Large intestine (tissue), 12 donors: ENCODE measurements at places on chromosomes 4 and X.
A peak's percentile ranks its signal among the peaks of the same experiment; 100 is the strongest.

DNA sequence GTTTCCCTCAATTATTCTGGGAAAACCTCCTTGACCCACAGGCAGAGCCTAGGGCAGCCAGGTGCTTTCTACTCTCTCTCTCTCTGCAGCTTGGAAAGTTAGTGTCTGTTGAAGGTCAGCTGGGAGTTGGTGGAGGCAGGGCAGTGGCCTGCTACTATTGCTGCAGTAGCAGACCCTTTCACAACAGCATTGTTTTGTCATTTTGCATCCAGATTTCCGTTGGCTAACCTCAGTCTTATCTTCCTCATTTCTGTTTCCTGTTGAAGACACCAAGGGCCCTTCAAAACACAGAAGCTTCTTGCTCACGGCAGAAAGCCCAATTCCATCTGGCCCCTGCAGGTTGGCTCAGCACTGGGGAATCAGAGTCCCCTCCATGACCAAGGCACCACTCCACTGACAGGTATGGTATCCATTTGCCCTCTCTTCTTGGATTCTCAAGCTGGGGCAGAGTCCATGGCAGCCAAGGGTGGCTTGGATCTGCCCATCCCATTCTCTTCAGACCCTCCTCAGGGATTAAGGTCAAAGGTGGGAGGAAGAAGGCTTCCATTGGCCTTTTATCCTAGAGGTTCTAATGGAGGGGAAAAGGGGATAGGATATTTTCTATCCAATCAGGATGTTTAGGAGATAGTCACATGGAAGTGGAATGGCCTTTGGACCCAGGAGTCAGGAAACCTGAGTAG, 24.6 kb downstream of the VSIG4 start:
- no peaks in the 10 kb centered on the region for H3K36me3 ChIP-seq
- no peak for DNase-seq
- H3K4me1 ChIP-seq = no peaks in the 10 kb centered on the region
- H3K27me3 ChIP-seq = no peaks in the 10 kb centered on the region

- H3K36me3 ChIP-seq = no peaks in the 10 kb centered on the region
- H3K4me3 ChIP-seq = no peak overlapping the region
- DNase-seq = no peak
- no peaks in the 10 kb centered on the region for H3K4me1 ChIP-seq
Observed at GRCh38 chr4:176593943-176594342, 198.8 kb downstream of the VEGFC start.

DNA sequence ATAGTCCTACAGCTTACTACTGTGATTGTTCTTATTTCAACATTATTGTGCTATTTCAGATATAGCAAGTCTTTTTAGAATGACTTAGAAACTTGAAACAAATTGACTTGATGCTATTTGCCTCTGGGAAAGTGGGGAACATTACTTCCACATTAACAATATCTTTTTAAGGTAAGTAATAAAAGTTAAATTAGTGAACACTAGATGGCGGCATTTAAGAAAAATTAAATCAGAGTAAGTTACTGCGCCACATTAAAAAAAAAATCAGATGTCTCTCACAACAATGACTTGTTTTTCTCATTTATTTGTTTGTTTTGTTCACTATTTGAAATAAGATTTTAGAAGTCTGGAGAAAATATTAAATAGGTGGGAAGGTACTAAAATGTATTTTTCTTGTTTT, 1026.9 kb upstream of the SLIT2 start:
- H3K36me3 ChIP-seq = no peaks in the 10 kb centered on the region
- H3K4me3 ChIP-seq = no peak overlapping the region

GRCh38 chr4:7704625-7705024, 235.0 kb downstream of the AFAP1 start:
- DNase-seq = no peak
- H3K4me1 ChIP-seq = no peaks in the 10 kb centered on the region
- H3K27ac ChIP-seq = no peak overlapping the region
- no peaks in the 10 kb centered on the region for H3K27me3 ChIP-seq
- H3K4me3 ChIP-seq = no peak overlapping the region

DNA sequence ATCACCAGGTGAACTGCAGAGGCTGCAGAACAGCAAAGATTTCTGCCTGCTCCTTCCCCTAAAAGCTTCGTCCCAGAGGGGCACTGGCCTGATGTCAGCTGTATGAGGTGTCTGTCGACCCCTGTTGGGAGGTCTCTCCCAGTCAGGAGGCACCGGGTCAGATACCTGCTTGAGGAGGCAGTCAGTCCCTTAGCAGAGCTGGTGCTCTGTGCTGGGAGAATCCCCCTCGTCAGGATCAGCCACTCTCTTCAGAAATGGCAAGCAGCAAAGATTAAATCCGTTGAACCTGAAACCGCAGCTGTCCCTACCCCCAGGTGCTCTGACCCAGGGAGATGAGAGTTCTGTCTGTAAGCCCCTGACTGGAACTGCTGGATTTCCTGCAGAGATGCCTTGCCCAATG, 1166.3 kb upstream of the ADGRL3 start:
- no peaks in the 10 kb centered on the region for H3K36me3 ChIP-seq
- H3K27me3 ChIP-seq = no peaks in the 10 kb centered on the region
- H3K4me3 ChIP-seq = no peak overlapping the region
- no peak for DNase-seq
- no peak overlapping the region for H3K27ac ChIP-seq

- no peaks in the 10 kb centered on the region for H3K4me1 ChIP-seq
- no peak overlapping the region for H3K4me3 ChIP-seq
- DNase-seq = no peak
- no peaks in the 10 kb centered on the region for H3K27me3 ChIP-seq
Observed at GRCh38 chr4:955931-956381, 17.4 kb downstream of the DGKQ start.

DNA sequence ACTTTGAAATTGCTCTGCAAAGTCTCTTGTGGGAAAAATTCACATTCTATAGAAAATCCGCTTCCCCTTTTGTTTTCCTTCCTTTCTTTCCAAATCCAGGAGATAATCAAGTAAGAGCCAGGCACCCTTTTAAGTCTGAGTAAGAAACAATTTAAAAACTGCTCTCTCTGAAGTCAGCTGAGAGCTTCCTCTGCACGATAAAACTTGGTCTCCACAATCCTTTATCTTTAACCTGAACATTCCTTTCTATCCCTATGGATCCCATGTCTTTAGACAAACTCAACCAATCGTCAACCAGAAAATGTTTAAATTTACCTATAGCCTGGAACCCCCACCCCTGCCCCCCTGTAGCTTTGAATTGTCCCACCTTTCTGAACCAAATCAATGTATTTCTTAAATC, 1723.6 kb upstream of the AGA start:
- no peaks in the 10 kb centered on the region for H3K27me3 ChIP-seq
- no peak for DNase-seq
- no peaks in the 10 kb centered on the region for H3K36me3 ChIP-seq
- no peak overlapping the region for H3K27ac ChIP-seq
- H3K4me1 ChIP-seq = no peaks in the 10 kb centered on the region
- H3K4me3 ChIP-seq = no peak overlapping the region

GRCh38 chrX:70552130-70552704, 107.6 kb downstream of the DLG3 start:
- no peaks in the 10 kb centered on the region for H3K36me3 ChIP-seq
- H3K27ac ChIP-seq = no peak overlapping the region
- no peaks in the 10 kb centered on the region for H3K27me3 ChIP-seq
- H3K4me1 ChIP-seq = peaks cover 3% of the 10 kb centered on the region

DNA sequence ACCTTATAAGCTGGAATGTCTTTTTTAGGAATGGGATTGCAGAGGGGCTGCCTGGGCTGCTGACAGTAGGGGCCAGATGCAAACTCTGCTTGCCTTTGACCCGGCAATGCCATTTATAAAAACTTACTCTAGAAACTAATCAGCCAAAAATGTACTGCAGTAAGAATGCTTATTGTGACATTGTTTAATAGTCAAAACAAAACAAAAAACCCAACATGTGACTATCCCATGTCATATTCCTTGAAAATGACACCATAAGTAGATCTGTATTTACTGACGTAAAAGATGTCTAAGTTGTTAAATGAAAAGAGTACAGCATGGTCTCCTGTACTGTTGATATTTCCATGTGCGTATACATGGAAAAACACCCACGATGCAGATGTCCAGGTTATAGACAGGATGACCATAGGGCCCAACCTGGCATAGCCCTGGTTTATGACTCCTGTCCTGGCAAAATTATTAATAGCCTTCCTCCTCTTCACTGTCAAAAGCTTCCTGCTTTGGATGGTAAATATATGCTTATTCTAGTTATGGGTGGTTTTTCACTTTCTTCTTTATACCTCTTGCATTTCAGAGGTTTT, 138.9 kb downstream of the PTTG2 start:
- H3K4me1 ChIP-seq = no peaks in the 10 kb centered on the region
- H3K27me3 ChIP-seq = no peaks in the 10 kb centered on the region
- no peak for DNase-seq
- no peak overlapping the region for H3K27ac ChIP-seq
- peaks cover 44% of the 10 kb centered on the region for H3K36me3 ChIP-seq
- H3K4me3 ChIP-seq = no peak overlapping the region

GRCh38 chrX:69149466-69150280, 15.6 kb downstream of the PJA1 start:
- H3K4me3 ChIP-seq = no peak overlapping the region
- no peaks in the 10 kb centered on the region for H3K27me3 ChIP-seq
- DNase-seq = no peak
- peaks cover 3% of the 10 kb centered on the region for H3K4me1 ChIP-seq
- H3K27ac ChIP-seq = no peak overlapping the region

DNA sequence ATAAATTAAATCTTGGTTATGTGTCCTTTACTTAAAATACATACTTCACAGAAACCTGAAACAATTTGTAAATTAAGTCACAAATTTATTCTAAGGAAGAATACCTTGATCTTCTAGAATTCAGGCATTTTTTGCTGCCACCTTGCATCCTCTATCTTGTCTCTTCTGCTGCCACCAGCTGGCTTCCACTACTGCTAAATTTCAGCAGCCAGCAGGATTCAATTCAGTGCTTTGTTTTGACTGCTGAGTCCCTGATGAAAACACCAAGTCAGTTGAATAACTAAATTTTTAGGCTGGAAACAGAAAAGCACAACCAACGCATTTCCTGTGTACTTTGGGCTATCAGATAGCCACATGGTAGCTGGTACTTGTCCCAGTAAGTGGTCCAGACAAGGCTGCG, 2.4 kb upstream of the MBTPS2 start:
- H3K27ac ChIP-seq = no peak overlapping the region
- no peaks in the 10 kb centered on the region for H3K36me3 ChIP-seq
- no peak for DNase-seq
- no peak overlapping the region for H3K4me3 ChIP-seq
- no peaks in the 10 kb centered on the region for H3K4me1 ChIP-seq

- DNase-seq = no peak
- no peaks in the 10 kb centered on the region for H3K4me1 ChIP-seq
- no peak overlapping the region for H3K27ac ChIP-seq
Observed at GRCh38 chr4:101669138-101669831, 121.2 kb upstream of the BANK1 start.

GRCh38 chr4:94827481-94828110, 69.8 kb downstream of the BMPR1B start:
- no peaks in the 10 kb centered on the region for H3K4me1 ChIP-seq
- no peaks in the 10 kb centered on the region for H3K27me3 ChIP-seq
- H3K36me3 ChIP-seq = no peaks in the 10 kb centered on the region
- H3K4me3 ChIP-seq = no peak overlapping the region
- no peak for DNase-seq

- no peak overlapping the region for H3K4me3 ChIP-seq
- no peak overlapping the region for H3K27ac ChIP-seq
- no peaks in the 10 kb centered on the region for H3K4me1 ChIP-seq
- no peaks in the 10 kb centered on the region for H3K27me3 ChIP-seq
- H3K36me3 ChIP-seq = no peaks in the 10 kb centered on the region
- DNase-seq = no peak
Observed at GRCh38 chrX:1185561-1185960, 26.9 kb downstream of the CRLF2 start.

DNA sequence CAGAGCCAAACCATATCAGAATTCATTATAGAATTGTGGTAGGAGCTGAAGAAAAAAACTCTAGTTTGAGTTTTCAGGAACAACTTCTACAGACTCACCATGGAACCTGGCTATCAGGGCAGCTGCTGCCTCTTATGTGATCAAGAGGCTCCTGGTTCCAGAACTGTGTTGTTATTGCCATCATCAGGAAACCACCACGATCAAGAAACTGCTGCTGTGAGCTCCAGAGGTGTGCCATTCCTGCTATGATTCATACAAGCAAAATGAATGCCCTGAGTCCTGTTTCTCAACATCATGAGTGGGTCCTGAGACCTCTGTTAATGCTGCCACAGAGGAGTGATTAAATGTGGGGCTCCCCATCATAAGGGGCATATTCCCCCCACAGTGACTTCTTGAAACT, 43.7 kb downstream of the TASL start:
- peak overlapping the region; percentile 47 for H3K27ac ChIP-seq
- H3K4me3 ChIP-seq = no peak overlapping the region
- DNase-seq = no peak
- no peaks in the 10 kb centered on the region for H3K4me1 ChIP-seq
- no peaks in the 10 kb centered on the region for H3K36me3 ChIP-seq
- no peaks in the 10 kb centered on the region for H3K27me3 ChIP-seq

GRCh38 chr4:40718586-40718985, 31.2 kb upstream of the NSUN7 start:
- no peaks in the 10 kb centered on the region for H3K36me3 ChIP-seq
- peak; percentile 62 for DNase-seq
- H3K4me1 ChIP-seq = peaks cover 13% of the 10 kb centered on the region
- no peaks in the 10 kb centered on the region for H3K27me3 ChIP-seq
- H3K4me3 ChIP-seq = no peak overlapping the region

GRCh38 chrX:16828124-16828908, 41.8 kb downstream of the RBBP7 start:
- H3K4me1 ChIP-seq = peaks cover 2% of the 10 kb centered on the region
- no peak overlapping the region for H3K27ac ChIP-seq
- DNase-seq = peak; percentile 11
- no peaks in the 10 kb centered on the region for H3K27me3 ChIP-seq
- H3K4me3 ChIP-seq = no peak overlapping the region

GRCh38 chr4:121048165-121048564, 24.2 kb downstream of the NDNF start:
- H3K27me3 ChIP-seq = no peaks in the 10 kb centered on the region
- no peak overlapping the region for H3K4me3 ChIP-seq
- H3K27ac ChIP-seq = no peak overlapping the region
- peaks cover 3% of the 10 kb centered on the region for H3K36me3 ChIP-seq
